ENCODE measurements at places on chromosomes 11 and 22.

DNA sequence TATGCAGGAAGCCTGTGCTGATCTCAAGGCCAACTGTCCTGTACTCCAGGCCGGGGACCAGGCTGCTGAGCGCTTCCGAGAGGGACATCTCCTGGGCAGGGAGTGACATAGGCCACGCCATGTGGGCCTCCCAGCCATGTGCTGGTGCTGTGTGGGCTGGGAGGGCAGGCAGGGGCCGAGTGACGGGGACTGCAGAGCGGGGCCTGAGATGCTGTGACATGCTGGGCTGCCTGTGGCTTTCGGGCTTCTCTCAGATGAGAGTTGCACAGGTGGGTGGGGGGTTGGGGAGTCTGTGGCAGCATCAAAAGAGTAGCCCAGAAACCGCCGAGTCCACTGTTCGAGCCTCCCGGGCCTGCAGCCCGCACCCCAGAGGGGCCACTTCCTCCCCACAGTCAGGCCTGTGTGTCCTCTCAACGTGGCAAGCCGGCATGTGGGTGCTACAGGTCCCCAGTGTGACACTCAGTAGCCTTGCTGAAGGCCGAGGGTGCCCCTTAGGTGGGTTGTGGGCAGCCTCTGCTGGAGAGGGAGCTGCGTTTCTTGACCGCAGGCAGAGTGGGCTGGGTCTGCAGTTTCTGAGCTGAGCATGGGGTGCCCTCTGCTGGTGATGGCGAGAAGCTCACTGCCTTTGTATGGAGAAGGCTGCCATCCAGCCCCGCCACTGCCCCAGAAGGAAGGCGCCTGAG lies 101.2 kb downstream of the BCR start:
- DNase-seq: peak; percentile 46

DNA sequence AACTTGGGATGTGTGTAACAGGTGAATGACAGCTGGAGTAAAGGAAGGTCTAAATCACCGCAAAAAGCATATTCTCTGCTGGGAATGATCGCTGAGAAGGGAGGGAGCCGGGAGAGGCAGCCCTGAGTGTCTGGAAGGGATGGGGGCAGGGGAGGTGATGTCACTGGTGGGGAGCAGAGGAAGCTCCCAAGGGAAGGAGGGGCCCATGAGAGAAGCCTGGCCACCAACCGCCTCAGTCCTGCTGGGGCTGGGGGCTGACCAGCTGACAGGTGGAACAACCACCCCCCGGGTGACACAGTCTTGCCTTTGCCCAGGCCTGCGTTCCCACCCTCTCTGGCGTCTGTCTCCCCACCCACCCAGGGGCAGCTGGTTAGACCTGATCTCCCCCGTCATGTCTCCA lies 6.0 kb upstream of the FLRT1 start:
- no peak for DNase-seq

DNA sequence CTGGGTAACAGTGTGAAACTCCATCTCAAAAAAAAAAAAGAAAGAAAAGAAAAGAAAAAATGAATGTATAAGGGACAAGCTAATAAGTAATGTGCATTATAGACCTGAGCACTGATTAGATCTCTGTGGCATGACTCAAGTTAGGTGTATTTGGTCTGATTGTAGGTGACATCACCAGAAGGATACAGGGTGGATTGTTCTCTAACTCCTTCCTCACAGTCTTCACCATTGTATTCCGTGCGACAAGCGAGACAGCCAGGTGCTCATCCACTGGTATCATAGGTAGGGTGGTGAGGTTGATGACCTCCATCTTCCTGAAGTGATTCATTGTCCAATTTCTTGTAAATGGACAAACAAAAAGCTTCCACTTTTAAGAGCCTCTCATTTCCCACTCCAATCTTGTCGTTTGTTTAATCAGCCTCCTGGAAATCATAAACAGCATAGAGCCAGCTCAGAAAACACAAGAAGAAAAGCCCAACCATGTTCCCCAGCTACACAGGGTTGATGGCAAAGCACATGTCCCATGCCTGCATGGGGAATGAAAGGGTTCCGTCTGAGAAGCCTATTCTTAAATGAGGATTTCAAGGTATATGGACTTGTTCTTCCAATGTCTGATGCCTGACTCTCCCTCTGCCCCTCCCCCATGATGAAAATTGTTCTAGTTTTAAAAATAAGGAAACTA lies 6.2 kb downstream of the FAM227A start:
- DNase-seq: no peak

- no peak for DNase-seq
Observed at GRCh38 chr11:19420868-19421533, 180.3 kb upstream of the E2F8 start.

GRCh38 chr22:42217752-42218280 lies 52.6 kb downstream of the TCF20 start:
- DNase-seq: no peak

- DNase-seq: no peak
Observed at GRCh38 chr11:69642549-69642912, 1.6 kb downstream of the CCND1 start.

All from GDM1 (cell line).